ENCODE measurements at places on chromosomes 7 and 10.

DNA sequence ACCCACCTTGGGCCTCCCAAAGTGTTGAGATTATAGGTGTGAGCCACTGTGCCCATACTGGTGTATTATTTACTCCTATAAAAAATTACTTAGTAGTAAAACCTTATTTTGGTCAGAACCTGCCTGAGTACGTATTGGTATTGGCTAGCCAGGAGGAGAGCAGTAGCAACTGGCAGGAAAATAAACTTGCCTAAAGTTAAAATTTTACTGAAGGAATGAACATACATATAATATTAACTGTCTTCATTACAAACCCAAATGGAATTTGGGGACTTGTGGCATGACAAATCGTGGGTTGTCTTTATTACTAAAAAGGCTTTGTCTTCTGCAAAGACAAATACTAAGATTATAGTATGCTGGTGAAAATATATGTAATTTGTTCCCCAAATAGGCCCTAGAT is 8.4 kb downstream of the RAB18 start:
- no peak for DNase-seq

GRCh38 chr7:81211204-81211933 is 292.5 kb upstream of the SEMA3C start:
- DNase-seq, result no peak

DNA sequence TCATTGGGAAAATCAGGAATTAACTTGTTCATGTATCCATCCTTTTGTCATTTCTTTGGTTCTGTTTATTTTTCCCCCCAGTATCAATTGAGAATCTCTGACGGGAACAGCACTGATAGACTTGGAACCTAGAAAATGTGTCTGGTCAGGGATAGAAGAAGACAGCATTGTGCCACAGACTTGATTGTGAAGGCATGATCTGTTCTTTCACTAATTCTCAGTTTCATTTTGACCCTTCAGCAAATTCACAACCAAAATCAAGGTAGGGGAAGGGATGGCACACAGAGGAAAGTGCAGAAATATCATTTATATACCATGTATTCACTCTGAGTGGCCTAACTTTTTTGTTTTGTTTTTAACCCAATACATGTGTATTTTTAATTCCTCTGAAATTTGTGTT is 106.8 kb downstream of the WNT2 start:
- no peak for DNase-seq

- DNase-seq, result no peak
These were observed 6.1 kb downstream of the NAMPT start for GRCh38 chr7:106278695-106279094.

GRCh38 chr10:62112300-62112699 is 156.3 kb downstream of the RTKN2 start:
- no peak for DNase-seq

DNA sequence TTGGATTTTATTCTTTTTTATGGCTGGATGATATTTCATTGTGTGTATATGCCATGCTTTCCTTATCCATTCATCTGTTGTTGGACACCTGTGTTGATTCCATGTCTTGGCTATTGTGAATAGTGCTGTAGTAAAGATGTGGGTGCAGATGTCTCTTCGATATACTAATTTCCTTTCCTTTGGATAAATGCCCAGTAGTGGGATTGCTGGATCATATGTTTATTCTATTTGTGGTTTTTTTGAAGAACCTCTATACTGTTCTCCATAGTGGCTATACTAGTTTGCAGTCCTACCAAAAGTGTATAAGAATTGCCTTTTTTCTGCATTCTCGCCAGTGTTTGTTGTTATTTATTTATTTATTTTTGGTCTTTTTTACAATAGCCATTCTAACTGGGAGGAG is 159.8 kb downstream of the WNT2 start:
- DNase-seq, result no peak
